ENCODE measurements at places on chromosomes 13 and 19. TPM values are rescaled to one million over a fixed set of nuclear protein-coding genes. Genes with fewer than 3 reads are reported as not detected.

The GRIN3B gene
- total RNA-seq = 0.05 TPM

The ZNF28 gene
- 8.4 TPM for total RNA-seq

The ANKLE1 gene
- total RNA-seq = 18.1 TPM

The RYR1 gene
- total RNA-seq = 2.3 TPM

The BRCA2 gene
- 7.2 TPM for total RNA-seq

The IL12RB1 gene
- total RNA-seq = 14.8 TPM

The MEF2B gene
- 2.2 TPM for total RNA-seq

The ZNF222 gene
- 0.40 TPM for total RNA-seq

The CGB2 gene
- total RNA-seq = not detected

The MBD3L3 gene
- total RNA-seq = not detected

The LMTK3 gene
- 2.6 TPM for total RNA-seq

The ZNF763 gene
- 0.56 TPM for total RNA-seq

The HOMER3 gene
- total RNA-seq = 0.53 TPM

The SLITRK6 gene
- not detected for total RNA-seq

The BORCS8 gene
- 38.6 TPM for total RNA-seq

The ADPRHL1 gene
- total RNA-seq = 0.79 TPM

The ONECUT3 gene
- not detected for total RNA-seq

The MIER2 gene
- 28.7 TPM for total RNA-seq
